ENCODE measurements at places on chromosomes 2 and 18.
A peak's percentile ranks its signal among the peaks of the same experiment; 100 is the strongest.

- DNase-seq, result peak; percentile 12
Observed at GRCh38 chr2:229713371-229714079, 830 bp downstream of the DNER start.

- DNase-seq, result no peak
Observed at GRCh38 chr2:27914805-27915175, 24.3 kb downstream of the BABAM2 start.

DNA sequence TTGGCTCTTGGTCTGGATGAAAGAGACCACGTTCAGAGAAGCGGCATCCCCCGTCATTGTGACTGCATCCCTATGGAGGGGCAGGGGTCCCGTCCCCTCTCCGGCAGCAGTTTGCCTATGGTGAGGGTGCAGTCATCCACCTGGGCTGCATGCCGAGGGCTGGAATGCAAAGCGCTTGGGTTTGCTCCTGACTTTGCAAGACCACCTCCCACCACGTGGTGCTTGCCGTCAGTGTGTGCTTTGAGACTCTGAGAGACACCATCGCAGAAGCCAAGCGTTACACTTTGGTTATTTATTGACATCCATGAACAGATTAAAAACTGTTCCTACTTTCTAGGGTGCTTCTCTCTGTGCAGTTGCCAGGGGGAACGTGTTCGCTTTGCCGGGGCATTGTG is 59.5 kb downstream of the SH3RF3 start:
- DNase-seq, result no peak

DNA sequence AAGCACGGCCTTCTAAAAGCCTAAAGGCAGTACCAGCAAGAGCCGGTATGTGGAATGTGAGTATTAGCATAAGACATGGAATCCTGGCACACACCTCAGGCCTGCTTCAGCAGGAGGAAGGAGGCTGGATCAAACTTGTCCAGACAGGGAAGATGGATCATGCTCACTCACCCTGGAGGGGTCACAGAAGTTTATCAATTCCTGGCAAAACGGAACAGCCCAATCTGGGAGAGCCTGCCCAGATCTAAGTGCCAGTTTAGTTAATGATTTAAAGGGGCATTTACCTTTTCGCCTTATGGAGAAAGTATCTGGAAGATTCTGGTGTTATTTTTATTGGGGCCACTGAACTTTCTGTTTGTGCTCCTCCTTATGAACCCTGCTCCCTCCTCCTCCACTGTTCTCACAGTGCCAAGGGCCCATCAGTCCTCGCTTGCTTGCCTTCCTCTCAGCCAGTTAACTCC is 58.3 kb upstream of the NFE2L2 start:
- no peak for DNase-seq

DNA sequence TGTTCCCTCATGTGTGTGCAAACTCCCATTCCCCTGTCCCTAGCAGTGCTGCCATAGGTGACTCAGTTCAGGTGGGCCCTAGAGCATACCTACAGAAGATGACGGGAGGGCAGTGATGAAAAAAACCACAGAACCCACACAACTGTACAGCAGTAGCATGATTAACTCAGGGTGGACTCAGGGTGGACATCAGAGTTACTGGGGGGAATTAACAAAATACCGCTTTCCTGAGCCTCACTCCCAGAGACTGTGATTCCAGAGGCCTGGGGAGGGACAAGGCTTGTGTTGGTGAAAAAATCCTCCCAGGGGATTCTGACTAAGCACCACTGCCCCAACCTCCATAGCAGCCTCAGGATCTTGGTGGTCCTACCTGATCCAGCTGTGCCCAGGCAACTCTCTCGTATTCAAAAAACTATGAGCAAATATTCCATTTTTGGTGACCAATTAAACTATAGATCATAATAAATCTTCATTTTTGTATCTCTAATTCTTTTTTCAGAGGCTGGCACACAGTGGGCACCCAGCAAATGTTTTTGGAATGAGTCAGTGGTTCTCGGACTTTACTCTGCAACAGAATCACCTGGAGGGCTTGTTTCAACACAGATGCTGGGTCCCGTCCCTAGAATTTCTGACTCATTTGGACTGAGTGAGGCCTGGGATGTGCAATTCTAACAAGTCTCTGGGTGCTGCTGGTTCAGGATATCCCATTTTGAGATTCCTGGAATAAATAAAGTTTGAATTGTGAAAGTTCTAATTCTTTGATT is 84.1 kb upstream of the NABP1 start:
- no peak for DNase-seq

DNA sequence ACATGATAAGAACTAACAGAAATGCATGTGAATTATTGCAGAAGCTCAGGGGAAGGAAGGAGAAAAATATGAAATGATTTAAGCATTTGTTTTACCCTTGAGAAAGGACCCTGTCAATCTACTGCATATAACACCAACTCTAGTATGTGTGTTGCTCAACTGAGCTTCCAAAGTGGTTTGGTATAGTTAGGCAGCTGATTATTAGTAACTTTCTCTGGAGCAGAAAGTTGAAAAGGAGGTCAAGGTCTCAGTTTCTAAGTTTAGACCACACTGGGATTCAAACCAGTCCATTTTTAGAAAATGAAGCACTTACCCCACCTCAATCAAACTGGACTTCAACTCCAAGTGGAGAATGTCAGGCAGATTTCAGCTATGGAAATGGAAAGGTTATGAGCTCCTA is 123.3 kb upstream of the CDC42EP3 start:
- DNase-seq, result no peak

DNA sequence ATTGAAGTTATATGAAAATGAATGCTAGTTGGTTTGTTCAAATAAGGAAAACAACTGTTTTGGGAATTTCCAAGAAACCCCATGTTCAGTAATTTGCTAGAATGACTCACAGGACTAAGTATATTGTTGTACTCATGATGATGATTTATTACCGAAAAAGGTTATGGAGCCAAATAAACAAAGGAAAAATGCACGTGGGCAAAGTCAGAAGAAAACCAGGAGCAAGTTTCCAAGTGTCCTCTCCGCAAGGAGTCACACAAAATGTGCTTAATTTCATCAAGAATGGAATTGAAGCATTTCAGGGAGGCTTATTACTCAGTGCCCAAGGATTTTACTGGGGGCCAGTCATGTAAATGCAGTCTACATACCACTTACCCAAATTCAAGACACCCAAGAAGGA is 1652.4 kb upstream of the TMEFF2 start:
- no peak for DNase-seq

GRCh38 chr2:15832849-15833680 is 107.3 kb upstream of the MYCN start:
- DNase-seq, result no peak

GRCh38 chr2:84441036-84441435 is 18.0 kb downstream of the SUCLG1 start:
- DNase-seq, result no peak

GRCh38 chr2:101892377-101892776 is 99.4 kb upstream of the IL1R2 start:
- DNase-seq, result no peak
